Fibroblast of lung (primary cell): ENCODE measurements at places on chromosomes 5 and 9. TPM values are rescaled to one million over a fixed set of nuclear protein-coding genes. Genes with fewer than 3 reads are reported as not detected.
A peak's percentile ranks its signal among the peaks of the same experiment; 100 is the strongest.

DNA sequence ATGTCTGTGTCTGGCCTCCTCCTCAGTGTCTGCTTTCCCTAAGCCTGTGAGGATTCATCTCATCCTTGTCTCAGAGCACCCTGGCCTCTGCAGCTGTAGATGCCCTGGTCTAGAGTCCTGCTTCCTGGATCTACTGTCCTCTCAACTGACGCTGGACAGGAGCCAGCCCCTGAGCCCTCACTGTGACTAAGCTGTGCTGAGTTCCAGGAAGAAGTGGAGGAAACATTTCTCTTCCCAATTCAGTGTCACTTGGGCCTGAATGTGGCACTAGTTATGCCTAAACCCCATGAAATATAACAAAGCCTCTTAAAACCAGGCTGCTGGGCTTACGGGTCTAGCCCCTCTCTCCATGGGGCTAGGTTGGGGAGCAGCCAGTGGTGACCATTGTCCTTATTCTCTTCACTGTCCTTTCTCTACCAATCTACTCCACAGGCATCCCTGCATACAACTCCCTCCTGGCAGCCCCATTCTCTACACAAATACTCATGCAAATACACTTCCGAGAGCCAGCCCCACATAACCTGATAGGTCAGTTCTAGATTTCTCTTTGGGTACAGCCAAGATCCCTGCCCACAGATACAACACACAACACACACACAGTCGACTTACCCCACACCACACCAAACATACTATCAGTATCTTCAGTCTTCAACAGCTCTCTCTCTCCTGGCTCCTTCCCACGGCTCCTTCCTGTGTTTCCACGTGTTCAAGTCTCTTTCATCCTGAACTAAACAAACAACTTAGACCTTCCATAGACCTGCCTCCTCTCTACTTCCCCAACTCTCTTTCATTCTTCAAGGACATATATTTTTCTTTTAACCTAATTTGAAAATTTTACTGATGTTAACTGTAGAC lies 220.8 kb downstream of the SNX18 start:
- DNase-seq, result peak; percentile 47

DNA sequence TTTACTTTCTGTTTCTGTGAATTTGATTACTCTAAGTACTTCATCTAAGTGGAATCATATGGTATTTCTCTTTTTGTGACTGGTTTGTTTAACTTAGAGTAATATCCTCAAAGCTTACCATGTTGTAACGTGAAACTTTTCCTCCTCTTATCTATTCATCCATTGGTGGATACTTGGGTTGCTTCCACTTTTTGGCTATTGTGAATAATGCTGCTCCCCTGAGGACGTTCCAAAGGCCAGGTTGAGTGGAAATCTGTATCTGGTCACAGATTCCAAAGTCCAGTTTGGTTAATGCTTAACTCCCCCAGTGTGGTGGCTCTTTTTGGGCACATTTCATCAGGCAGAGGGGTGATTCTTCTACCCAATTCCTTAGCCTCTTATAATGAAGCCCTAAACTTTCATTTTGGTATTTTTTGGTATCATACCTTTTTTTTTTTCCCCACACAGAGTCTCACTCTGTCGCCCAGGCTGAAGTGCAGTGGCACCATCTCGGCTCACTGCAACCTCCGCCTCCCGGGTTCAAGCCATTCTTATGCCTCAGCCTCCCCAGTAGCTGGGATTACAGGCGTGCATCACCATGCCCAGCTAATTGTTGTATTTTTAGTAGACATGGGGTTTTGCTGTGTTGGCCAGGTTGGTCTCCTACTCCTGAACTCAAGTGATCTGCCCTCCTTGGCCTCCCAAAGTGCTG lies 65.4 kb downstream of the CMYA5 start:
- no peak for DNase-seq

GRCh38 chr9:123228967-123229366 lies 39.4 kb downstream of the STRBP start:
- no peak for DNase-seq

- DNase-seq, result no peak
Measured at GRCh38 chr5:169067751-169068173, 233.2 kb downstream of the SLIT3 start.

DNA sequence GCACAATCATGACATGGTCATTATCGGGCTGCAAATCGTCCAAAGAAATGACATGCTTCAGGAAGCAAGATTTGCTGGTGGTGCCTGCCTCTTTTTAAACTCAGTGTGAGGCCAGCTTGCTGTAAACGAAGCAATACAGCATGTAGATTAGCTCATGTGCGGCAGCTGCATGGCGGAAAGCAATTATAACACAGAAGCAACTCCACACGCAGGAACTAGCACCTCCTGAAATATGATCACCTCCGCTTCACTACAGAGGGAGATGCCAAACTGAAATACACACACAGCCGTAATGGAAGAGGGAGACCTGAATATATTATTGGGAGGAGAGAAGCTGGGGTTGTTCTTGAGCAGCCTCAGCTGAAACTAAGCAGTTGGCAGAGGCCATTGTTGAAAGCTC lies 312.5 kb downstream of the PSAT1 start:
- no peak for DNase-seq

DNA sequence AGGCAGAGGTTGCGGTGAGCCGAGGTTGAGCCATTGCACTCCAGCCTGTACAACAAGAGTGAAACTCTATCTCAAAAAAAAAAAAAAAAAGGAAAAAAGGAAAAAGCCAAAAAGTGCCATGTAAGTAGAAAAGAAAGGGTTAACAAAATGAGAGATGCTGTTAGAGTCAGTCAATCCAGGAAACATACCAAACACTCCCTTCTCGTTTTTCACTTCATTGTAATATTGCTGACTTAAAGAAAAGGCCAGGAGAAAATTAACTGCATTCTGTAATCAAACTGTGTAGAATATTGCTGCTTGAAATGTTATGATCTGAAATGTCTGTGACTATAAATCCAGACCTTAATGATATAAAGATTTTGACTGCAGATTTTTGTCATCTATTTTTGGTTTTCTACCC lies 379.1 kb downstream of the ENC1 start:
- DNase-seq, result no peak

DNA sequence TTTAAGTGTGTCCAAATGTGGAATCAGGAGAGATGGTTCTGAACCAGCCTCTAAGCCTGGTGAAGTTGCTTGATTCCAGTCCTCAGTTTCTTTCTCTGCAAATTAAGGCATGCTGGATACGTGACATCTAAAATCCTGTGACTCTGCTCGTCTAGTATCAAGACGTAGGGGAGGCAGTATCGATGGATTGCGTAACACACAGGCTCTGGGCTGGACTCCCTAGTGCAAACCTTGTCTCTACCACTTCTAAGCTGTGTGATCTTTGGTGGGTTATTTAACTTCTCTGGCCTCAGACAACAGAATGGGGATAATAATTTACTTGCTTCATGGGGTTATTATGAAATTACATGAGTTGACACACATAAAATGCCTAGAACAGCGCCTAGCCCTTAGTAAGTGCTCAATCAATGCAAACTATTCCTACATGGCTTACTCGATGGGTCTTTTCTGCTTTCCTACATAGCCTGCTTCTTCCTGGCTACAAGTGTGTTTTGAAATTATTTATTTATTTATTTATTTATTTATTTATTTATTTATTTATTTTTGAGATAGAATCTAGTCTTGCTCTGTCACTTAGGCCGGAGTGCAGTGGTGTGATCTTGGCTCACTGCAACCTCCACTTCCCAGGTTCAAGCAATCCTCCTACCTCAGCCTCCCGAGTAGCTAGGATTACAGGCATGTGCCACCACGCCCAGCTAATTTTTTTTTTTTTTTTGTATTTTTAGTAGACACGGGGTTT lies 102.1 kb downstream of the EGFLAM start:
- no peak for DNase-seq

GRCh38 chr9:91349115-91349555 lies 12.6 kb downstream of the AUH start:
- no peak for DNase-seq

GRCh38 chr9:109448223-109448622 lies 49.9 kb downstream of the PTPN3 start:
- peak; percentile 65 for DNase-seq

DNA sequence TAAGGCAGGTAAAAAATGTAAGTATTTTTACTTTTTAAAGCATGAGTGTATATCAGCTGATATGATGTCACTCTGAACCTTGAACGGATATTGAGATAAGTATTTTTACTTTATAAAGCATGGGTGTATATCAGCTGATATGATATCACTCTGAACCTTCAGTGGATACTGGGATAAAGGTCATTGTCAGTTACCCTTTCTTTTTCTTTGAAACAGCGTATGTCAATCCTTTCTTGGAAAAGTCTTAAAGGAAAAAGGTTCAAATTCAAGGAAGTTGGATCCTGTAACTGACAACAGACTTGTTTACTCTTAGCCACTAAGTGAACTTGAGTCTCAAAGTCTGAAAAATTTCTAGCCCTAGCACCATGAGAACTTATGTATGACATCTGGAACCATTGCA lies 61.7 kb upstream of the IFNK start:
- DNase-seq, result no peak

DNA sequence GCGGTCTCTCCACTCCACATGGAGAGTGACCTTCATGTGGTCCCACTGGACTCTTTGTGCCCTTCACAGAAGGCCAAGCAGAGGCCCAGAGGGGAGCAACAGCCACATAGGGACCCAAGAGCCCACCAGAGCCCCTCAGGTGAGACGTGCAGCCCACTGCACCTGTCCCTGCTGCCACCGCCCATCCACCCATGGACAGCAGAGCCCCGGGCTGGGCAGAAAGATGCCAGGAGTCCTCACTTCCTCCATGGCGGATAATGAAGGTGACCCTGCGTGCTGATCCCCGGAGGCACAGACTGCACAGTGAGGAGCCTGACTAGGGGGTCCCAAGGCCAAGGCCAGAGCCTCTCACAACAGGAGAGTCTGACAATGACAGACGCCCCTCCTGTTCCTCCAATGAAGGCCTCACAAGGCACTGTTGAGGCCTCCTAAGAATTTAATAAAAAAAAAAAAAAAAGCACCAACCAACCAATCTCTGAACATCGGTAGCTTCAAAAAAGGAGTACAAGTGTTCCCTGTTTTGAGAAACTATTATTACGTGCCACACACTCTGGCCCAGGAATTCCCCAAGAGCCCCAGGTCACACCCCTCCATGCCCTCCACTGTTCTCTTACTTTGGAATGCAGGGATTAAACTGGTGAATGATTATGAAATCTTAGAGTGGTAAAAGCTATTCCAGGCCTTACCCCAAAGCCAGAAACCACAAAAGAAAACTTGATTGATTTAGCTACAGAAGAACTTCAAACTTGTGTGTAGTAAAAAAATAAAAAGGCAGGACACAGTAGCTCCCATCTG lies 2.8 kb upstream of the PPP1R26 start:
- DNase-seq, result peak; percentile 26

DNA sequence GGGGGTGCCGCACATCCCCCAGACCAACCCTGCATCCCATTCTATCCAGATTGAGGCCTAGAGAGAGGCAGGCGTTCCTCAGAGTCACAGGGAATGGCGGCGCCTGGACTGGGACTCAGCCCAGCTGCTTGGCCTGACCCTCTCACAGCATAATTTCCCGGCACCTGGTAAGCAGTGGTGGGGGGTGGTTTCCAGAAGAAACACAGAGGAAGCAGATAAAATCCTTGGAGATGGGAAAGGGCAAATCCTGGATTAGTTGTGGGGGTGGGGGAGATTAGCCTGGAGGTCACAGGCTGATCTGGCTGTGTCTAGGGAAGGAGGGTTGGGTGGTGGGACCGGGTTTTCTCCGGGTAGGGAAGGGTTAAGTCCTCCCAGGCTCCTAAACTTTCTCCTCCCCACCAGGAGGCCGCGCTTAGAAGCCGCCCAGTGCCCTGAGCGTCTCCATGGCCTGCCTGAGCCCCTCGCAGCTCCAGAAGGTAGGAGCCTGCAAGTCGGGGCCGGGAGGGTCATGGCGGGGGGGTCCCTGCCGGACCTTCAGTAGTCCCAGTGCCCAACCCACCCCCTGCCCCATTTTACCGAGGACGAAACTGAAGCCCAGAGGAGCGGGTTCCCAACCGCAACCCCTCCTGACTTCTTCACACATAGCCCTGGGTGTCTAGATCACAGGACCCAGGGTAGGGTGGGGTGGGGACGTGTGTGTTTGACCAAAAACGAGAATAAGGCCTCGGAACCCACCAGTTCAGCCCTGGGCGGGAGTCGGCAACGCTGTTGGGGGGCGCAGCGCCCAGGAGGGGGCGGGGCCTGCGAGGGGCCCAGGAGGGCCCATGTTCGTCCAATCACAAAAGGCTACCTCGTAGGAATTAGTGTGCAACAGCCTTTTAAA lies 1.3 kb downstream of the PHYHD1 start:
- peak; percentile 33 for DNase-seq

DNA sequence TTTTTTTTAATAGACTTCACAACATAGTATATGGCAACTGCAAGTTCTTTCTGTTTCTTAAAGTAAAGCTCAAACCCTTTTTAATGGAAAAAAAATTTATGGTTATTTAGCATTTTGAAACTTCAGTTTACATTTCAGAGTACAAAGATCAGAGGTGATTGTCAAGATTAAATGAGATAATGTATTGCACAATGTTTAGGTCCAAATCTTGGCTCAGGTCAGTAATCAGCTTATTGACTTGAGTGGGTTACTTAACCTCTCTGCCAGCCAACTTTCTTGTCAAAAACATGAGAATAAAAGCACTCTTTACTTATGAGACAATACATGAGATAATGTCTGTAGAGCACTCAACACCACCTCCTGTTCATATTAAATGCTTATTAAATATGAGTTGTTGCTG lies 345.1 kb upstream of the PTPRD start:
- no peak for DNase-seq

DNA sequence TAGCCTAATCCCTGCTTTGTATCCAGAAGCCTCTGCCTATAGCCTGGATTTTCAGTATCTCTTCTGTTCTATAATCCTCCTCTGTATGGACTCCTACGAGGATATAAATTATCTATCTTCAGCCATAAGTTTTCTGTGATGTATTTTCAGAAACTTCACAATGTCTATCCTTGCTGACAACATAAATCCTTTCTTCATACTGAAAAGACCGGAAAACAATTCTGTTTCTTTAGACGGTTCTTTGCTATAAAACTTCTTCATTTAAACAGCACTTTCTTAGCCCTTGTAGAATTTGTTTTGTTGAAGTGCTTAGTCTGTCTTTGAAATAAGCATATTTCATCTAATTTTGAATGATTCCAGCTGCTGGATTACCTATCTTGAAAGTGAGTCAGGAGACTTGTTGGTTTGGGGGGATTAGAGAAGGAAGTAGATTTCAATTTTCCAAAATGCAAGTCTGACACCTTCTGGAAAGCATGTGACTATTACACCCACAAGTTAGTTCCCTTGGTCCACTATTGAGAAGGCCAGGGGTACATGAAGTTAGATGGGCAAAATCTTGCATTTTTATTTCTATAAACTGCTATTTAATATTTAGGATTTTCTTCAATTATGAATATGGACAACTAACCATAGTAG lies 96.3 kb upstream of the RANBP3L start:
- DNase-seq, result peak; percentile 71

- DNase-seq, result no peak
Measured at GRCh38 chr5:36070687-36071571, 4.2 kb upstream of the UGT3A2 start.

BARHL1 gene
- not detected in 2 replicates for polyA plus RNA-seq

OR4F3 gene
- not detected in 2 replicates for polyA plus RNA-seq

HRCT1 gene
- 3.1 and 3.3 TPM in 2 replicates for polyA plus RNA-seq

PTPN3 gene
- 0.52 and 1.4 TPM in 2 replicates for polyA plus RNA-seq

OXCT1 gene
- polyA plus RNA-seq, result 35.7 and 50.6 TPM in 2 replicates

CDK7 gene
- polyA plus RNA-seq, result 67.7 and 95.4 TPM in 2 replicates

IRX4 gene
- not detected in 2 replicates for polyA plus RNA-seq

STPG3 gene
- not detected in 2 replicates for polyA plus RNA-seq

KCNMB1 gene
- not detected in 2 replicates for polyA plus RNA-seq
